Retina (tissue), 1 donor: ENCODE measurements at places on chromosomes 12 and 14.
A peak's percentile ranks its signal among the peaks of the same experiment; 100 is the strongest.

GRCh38 chr12:54007538-54008259 lies 1.1 kb upstream of the HOXC8 start:
- DNase-seq = no peak

GRCh38 chr14:34190717-34191116 lies 239.8 kb upstream of the EGLN3 start:
- no peak for DNase-seq

- DNase-seq = no peak
Observed at GRCh38 chr14:58118097-58118815, 33.8 kb downstream of the ARMH4 start.

DNA sequence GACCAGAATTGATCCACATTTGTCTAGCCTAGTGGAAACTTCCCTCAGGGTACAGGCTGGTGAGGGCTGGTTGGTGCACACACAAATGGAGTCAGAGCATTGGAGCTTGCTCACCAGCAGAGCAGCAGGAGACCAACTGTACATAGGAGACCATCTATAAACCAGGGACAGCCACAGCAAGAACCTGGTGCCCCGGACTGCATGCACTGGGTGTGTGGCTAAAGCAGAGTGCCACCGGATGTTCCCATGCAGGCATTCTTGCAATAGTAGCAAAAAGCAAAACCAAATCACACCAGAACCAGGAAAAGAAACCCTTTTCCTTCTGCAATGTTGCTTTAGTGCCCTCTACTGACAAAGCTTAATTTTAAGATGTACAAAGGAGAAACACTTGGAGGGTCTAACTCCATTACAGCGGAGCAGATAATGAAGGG lies 136.4 kb downstream of the MDGA2 start:
- peak; percentile 36 for DNase-seq

GRCh38 chr12:132641811-132642650 lies 23.5 kb downstream of the P2RX2 start:
- no peak for DNase-seq

GRCh38 chr14:39091716-39092115 lies 11.3 kb downstream of the SEC23A start:
- no peak for DNase-seq

DNA sequence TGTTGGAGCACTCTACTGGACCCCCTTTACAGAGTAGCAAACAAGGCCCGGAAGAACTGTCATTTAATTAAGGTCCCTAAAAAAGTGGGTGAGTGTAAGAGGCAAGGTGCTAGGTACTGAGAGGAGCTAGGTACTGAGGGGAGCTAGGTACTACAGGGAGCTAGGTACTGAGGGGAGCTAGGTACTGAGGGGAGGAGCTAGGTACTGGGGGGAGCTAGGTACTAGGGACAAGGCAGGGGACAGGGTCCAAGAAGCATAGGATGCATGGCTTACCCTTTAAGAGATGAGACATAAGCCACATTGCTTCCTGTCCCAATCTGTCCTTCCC lies 4.9 kb downstream of the KRT5 start:
- DNase-seq = no peak

- DNase-seq = no peak
Observed at GRCh38 chr12:78898416-78898815, 33.8 kb downstream of the SYT1 start.

DNA sequence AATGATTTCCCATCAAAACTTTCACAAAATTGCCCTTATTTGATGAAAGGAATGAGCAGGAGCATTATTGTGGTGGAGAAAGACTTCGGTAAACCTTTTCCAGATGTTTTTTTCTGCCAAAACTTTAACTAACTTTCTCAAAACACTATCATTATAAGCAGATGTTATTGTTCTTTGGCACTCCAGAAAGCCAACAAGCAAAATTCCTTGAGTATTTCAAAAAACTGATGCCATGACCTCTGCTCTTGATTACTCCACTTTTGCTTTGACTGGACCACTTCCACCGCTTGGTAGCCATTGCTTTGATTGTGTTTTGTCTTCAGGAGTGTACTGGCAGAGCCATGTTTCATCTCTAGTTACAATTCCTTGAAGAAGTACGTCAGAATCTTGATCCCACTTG lies 29.7 kb upstream of the RAB21 start:
- DNase-seq = no peak

- DNase-seq = no peak
Observed at GRCh38 chr14:59510966-59511365, 26.6 kb downstream of the JKAMP start.

DNA sequence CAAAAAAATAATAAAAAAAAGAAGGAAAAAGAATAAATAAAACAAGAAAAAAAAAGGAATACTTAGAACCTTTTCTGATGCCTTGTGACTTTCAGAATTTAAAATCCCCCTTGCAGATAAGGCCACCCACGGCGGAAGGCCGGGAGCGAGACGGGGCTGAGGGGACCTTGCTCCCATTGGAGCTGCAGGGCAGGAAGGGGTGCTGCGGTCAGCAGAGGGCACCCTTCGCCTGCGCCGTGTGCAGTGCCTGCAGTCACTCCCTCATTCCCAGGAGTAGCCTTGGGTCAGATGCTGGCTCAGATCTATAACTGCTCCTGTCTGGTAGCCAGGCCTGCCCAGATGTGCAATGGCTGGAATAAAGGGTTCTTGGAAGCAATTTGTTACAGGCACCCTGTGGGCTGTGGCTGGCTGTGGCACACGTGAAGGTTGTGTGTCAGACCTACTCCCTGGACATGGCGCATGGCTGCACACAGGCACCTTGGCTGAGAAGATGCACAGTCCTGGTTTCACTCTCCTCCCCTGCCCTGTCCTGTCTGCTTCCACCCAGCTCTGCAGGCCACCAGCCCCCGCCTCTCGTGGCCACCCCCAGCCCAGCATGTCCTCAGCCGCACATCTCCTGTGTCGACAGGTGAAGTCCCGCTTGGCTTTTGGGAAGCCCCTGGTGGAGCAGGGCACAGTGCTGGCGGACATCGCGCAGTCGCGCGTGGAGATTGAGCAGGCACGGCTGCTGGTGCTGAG lies 13.4 kb upstream of the ALDH2 start:
- peak; percentile 52 for DNase-seq

- DNase-seq = no peak
Observed at GRCh38 chr12:70469221-70469820, 103.2 kb downstream of the KCNMB4 start.

DNA sequence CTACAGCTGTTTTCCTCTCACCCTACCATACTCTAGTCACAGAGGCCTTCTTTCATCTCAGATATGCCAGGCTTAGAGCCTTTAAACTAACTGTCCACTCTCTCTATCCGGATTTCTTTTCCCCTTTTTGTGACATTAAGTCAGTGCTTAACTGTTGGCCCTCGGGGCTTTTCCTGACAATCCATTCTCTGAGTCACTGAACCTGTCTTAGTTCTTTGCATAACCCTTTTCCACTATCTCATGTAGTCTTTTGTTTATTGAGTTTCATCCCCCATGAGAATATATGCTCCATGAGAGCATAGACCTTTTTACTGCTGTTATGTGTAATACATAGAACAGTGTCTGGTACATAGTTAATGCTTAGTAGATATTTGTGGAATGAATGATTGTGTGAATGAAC lies 68.7 kb downstream of the PLEKHA5 start:
- no peak for DNase-seq

GRCh38 chr14:77663293-77663692 lies 44.5 kb downstream of the ALKBH1 start:
- DNase-seq = no peak

- DNase-seq = no peak
Observed at GRCh38 chr12:66010787-66011547, 119.6 kb downstream of the LLPH start.

DNA sequence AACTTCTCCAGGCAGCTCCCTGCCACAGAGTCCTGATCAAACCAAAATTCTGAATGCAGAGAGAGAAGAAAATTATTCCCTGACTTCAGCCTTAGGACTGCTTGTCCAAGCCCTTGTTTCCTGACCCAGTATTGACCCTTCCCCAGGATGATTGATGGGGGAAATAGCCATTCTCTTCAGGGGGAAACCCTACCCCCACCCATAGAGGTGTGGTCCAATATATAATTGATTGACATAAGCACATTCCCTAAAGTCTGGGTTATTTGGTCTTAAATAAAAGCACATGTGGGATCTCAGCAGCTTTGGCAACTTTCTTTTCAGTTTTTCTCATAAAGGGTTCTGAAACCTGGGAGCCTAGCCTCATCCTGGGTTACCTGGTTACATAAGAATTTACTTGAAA lies 201.2 kb upstream of the DDHD1 start:
- no peak for DNase-seq

GRCh38 chr12:129049917-129050316 lies 196.6 kb downstream of the GLT1D1 start:
- no peak for DNase-seq

GRCh38 chr14:59564366-59564765 lies 12.2 kb downstream of the CCDC175 start:
- peak; percentile 68 for DNase-seq

DNA sequence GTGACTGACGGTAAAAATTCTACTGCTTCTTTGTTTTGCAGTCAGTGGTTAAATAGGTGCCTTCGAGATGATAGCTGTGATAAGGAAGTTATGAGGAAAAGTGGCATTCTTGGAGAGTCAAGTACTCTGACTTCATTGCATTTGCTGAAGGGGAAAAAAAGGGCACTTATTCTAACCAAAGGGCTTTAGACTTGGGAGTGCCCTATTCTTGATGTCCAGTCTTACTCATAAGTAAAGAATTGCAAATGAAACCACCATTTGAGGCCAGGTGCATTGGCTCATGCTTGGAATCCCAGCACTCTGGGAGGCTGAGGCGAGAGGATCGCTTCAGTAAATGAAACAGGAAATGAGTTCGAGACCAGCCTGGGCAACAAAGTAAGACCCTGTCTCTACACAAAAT lies 40.3 kb downstream of the BRAP start:
- DNase-seq = no peak

DNA sequence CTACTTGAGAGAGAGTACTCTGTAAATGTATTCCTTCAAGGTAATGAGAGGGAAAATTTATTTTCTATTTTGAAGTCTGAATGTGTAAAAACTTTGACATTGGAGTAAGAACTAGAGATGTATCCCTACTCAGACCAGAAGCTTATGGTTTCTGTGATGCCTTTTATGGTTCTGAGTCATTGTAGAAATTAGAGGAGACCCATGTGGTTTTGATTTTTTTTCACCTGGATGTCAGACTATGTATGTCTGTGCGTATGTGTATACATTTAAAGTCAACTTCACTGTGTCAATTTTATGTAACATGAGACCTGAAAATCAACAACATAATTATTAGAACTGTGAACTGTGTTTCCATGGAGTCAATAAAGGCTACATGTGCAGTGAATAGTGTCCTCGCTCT lies 302.0 kb downstream of the TRHDE start:
- no peak for DNase-seq

DNA sequence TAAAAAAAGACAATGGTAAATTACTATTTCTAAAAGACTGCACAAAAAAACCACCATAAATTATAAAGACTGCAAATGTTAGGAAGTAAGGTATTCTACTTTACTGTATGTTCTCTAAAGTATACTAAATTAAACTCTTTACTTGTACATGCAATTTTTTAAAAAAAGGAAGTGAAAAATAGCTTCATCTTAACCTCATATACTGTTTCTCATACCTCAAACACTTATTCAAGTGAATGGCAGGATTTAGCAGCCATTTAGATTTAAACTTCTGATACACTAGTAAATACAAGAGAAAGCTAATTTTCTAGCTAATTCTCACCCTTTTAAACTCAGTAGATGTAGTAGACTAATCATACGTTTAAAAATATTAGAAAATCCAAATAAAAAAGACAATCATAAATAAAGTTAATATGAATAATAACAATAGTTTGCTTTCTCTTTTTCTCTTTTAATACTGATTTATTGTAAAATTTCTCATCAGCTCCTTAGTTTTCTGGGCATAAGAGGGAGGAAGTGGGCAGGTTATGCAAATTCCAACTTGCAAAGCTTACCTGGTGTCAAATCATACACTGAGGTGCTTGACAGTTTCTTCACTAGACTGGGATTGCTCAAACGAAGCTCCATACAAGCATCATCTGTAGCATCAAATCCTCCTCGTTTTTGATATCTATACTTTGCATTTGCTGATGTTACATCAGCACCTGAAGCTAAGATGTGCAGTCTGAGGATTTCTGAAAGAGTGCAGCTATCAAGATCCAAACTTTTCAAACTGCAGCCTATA lies 71.0 kb upstream of the CFL2 start:
- DNase-seq = no peak

- DNase-seq = no peak
Observed at GRCh38 chr12:12445165-12445881, 88.4 kb downstream of the BORCS5 start.

- no peak for DNase-seq
Observed at GRCh38 chr12:3596703-3597415, 105.9 kb downstream of the PRMT8 start.

- no peak for DNase-seq
Observed at GRCh38 chr12:101298426-101298825, 18.5 kb downstream of the UTP20 start.

DNA sequence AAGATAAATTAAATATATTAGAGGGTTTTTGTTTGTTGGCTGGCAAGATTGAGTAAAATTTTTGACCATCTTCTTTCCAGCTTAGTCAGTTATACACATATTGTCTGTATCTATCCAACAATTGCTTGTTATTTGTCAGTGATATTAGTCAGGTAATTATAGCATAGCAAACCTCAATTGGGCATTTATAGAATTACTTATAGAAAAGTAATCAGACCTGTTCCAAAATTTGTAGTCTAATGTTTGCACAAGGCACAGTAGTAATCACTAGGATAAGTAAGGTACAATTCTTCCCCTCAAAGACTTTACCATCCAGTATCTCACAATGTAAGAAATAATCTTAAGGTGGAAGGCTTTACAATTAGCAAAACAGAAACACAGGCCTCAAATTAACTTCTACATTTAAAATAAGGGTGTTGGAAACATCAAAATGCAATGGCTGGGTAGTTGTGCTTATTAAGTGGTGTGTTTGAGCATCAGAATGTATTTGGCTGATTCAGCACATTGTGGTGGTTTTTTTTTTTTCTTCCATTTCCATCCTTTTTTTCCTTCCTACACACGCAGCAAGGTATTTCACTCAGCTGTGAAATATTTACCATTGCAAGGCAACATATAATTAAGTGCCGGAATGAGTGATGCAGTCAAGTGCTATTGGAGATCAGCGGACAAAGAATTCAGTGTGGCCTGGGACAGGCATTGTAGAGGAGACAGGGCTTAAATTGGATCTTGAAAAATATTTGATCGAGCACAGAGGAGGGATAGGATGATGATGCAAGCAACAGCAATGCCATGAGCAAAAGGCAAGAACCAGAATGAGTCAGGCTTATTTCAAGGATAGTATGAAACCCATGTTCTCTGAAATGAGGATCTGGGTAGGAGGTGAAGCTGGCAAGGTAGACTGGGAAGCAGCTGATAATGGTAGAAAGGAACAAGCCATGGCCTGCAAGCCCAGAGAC lies 178.2 kb downstream of the AKAP6 start:
- no peak for DNase-seq

GRCh38 chr14:58693048-58693447 lies 55.3 kb downstream of the DACT1 start:
- DNase-seq = no peak
